ENCODE measurements at places on chromosomes 13 and 19.

- DNase-seq: no peak
Measured at GRCh38 chr19:35501684-35502083, 11.4 kb upstream of the KRTDAP start.

- peak; percentile 41 for DNase-seq
Measured at GRCh38 chr19:55585658-55586339, 5.2 kb upstream of the ZNF579 start.

DNA sequence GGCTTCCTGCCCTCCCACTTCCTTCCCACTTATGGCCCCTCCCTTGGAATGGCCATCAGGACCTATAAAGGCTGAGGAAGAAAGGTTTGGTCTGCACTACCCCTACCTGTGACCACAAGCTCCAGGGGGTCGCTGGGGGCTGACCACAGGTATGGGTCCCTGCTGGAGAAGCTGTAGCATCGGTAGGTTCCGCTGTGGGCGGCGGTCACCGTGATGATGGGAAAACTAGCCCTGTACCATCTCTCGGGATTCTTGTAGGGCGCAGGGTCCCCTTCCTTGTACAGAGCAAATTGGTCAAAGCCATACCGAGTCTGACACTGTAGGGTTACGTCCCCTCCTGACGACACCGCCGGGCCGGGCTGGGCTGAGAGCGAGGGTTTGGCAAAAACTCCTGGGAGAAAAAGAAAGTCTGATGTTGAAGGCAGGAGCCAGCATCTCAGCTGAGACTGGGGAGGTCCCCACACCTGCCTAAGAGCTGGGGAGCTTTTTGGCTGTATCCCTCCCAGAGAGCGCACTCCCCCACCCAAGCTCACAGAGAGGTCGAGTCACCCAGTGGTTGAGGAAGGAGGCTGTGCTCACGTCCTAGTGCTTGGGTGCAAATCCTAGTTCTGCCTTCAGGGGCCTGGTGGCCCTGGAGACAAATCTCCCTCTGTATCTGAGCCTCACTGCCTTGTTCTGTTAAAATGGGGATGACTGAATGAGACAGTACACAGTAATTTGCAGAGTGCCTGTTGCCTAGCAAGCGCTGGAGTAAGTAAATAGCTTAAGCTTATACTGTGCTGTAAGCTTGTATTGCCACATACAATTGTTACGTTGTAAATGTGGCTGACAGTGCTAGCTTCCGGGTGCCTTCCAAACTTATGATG lies 10.4 kb downstream of the GP6 start:
- DNase-seq: no peak

- DNase-seq: no peak
Measured at GRCh38 chr13:46831588-46832194, 34.7 kb upstream of the ESD start.

DNA sequence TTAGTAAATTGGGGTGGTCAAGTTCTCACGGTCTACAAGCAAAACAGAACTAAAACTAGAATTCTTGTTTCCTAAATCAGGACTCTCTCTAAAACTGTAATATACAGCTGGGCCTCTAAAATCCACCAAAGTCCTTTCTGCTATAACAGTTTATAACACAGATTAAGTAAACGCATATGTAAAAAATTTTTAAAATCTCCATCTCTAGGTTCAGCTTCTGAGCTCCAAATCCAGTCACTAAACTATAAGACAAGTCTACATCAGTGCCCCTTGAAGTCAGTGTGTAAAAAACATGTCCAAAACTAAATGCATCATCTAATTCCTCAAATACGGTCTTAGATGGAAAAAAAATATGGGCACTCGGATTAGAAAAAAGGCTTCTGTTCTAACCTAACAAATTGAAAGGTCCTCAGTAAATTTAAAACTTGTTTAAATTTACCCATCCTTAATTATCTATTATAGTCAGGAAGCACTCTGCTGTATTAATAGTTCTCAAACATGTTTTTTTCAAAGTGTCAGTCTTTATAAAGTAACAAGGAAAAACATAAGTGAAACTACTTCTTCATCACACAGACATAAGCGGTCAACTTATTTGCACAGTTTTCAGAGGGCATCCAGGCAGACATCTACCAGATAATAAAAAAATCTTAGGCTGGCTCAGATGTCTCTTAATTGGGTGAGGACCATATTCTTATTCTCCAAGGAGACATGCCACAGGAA lies 33.6 kb downstream of the ELF1 start:
- DNase-seq: no peak

GRCh38 chr13:28586439-28587173 lies 72.3 kb upstream of the POMP start:
- no peak for DNase-seq

- DNase-seq: no peak
Measured at GRCh38 chr13:36606060-36606459, 67.8 kb upstream of the SERTM1 start.

- DNase-seq: no peak
Measured at GRCh38 chr13:88585861-88586260, 914.7 kb downstream of the SLITRK5 start.

- DNase-seq: no peak
Measured at GRCh38 chr13:27391471-27391870, 32.9 kb upstream of the GTF3A start.

GRCh38 chr19:48396016-48396823 lies 2.8 kb downstream of the GRIN2D start:
- DNase-seq: no peak

GRCh38 chr13:28651810-28652401 lies 7.0 kb upstream of the POMP start:
- DNase-seq: no peak

DNA sequence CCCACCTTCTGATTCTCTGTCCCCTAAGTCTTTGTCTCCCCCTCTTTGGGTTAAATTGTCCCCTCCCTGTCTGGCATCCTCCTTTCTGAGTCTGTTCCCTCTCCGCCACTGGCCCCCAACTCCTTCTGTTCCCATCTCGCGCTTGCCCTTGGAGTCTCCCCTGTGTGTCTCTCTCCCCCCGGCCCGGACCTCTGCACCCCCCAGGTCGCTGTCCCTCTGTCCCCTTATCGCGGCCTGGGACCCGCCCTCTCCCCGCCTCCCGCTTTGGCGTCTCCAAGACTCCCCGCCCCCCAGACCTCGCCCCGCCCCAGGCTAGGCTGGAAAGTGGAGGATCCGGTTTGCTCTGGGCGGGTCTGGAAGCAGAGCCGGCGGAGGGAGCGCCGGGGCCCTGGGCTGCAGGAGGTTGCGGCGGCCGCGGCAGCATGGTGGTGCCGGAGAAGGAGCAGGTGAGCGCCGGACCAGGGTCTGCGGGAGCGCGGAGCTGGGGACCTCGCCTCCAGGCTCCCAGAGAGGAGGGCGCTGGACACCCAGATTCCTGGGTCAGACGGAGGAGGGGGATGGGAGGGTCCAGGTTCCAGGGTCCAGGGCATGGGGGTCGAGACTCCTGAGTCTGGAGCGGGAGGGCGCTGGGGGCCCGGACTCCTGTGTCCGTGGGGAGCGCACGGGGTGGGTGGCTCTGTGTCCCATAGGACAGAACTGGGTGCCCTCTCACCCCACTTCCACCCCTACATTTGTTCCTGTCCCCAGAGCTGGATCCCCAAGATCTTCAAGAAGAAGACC lies at the start of gene TRPM4:
Gene TRPM4, plus strand, starts transcription at position 348 of the 780 bp plus-strand sequence. Its CDS starts 75 bp downstream, at position 423.
- no peak for DNase-seq

- DNase-seq: no peak
Measured at GRCh38 chr13:72652681-72653080, 74.7 kb downstream of the MZT1 start.

GRCh38 chr13:77620138-77620537 lies 77.3 kb upstream of the SLAIN1 start:
- DNase-seq: no peak

DNA sequence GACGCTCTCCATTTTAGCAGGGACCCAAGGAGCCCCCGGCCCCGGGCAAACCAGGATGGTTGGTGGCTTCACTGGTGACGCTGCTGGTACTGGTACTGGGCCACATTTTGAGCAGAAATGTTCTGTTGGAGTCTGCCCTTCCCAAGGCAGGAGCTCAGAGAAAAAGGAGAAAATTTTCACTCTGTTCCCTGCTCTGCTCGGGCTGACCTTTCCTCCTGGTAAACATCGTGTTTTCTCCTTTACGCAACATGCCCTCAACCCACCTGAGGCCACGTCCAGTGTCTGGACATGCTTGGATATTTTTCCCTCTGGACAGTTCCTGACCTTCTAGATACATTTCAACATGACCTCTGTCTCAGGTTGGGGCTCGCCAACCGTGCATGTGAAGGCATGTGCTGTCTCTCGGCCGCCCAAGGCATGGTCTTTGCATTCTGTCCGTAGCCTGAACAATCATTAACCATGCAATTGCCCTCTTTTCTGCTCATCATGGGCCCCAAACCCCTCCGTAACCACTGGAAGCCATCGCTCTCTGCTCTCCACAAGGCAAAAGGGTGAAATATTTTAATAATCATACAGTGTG lies 115.2 kb upstream of the PEG3 start:
- no peak for DNase-seq

GRCh38 chr13:108961542-108962125 lies 332.2 kb downstream of the MYO16 start:
- no peak for DNase-seq

DNA sequence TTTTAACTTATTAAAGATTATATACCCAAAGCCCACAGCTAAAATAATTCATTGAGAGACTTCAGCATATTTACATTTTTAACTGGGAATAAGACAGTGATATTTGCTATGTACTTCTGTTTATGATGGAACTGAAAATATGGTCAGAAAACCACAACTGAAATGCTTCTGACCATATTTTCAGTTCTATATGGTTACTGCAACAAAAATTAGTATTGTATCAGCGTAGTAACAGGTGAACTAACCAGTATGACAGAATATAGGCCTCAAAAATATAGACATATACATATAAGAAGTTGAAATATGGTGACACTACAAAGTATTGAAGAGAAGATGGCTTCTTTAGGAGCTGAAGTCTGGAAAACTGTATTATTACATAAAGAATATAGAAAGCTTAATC lies 857.4 kb downstream of the OLFM4 start:
- no peak for DNase-seq

Data from stimulated activated CD4-positive, alpha-beta T cell treated with anti-CD3 and anti-CD28 coated beads, TNF-alpha, amount 100 ng/mL, for 24 hours (primary cell).